ENCODE measurements at places on chromosomes 3 and 15. TPM values are rescaled to one million over a fixed set of nuclear protein-coding genes. Genes with fewer than 3 reads are reported as not detected.

DNA sequence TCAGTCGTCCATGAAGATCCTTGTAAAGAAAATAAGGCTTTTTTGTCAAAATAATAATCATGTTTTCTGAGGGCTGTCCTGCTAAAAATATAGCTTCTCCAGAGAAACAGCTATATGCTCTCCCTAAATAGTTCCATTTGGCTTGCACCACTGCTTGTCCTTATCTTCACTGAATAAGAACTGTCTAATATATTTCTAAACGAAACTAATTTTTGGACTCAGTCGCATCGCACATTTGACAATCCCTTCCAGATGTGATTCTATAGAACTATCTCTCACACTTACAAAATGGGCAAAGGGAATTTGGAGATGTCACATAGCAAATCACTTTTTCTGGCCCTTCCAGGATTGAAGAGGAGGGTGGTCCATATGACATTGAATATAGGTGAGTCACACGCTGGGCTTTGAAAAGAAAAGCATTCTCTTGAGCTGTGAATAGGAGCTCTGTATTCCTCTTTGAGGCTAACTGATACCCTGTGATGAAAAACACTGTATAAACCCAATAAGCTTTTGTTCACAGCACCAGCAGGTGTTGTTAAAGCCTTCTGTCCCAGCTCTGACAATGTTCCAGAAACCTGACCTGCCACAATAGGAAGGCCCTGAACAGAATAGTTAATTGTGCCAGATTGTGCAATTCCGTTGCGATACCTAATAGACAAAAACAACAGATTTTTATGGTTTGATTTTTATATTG is 1144.2 kb downstream of the ROBO2 start:
- peak; percentile 33 for DNase-seq
- no peaks in the 10 kb centered on the region for H3K27me3 ChIP-seq
- no peaks in the 10 kb centered on the region for H3K4me1 ChIP-seq
- no peaks in the 10 kb centered on the region for H3K36me3 ChIP-seq

The SLC22A14 gene
- total RNA-seq: not detected

- peaks cover 24% of the 10 kb centered on the region for H3K4me1 ChIP-seq
- H3K27me3 ChIP-seq: no peaks in the 10 kb centered on the region
- no peaks in the 10 kb centered on the region for H3K36me3 ChIP-seq
- H3K27ac ChIP-seq: no peak overlapping the region
- DNase-seq: no peak
- H3K4me3 ChIP-seq: no peak overlapping the region
Observed at GRCh38 chr3:47399016-47399415, 18.2 kb downstream of the PTPN23 start.

GRCh38 chr3:82002986-82003642 is 241.7 kb upstream of the GBE1 start:
- no peaks in the 10 kb centered on the region for H3K36me3 ChIP-seq
- H3K27me3 ChIP-seq: no peaks in the 10 kb centered on the region
- no peak overlapping the region for H3K27ac ChIP-seq
- no peaks in the 10 kb centered on the region for H3K4me1 ChIP-seq

The THPO gene
- 0.23 TPM for total RNA-seq

- H3K27ac ChIP-seq: no peak overlapping the region
- DNase-seq: no peak
- H3K27me3 ChIP-seq: no peaks in the 10 kb centered on the region
- H3K4me3 ChIP-seq: no peak overlapping the region
Observed at GRCh38 chr3:48711727-48712126, 5.3 kb downstream of the IP6K2 start.

DNA sequence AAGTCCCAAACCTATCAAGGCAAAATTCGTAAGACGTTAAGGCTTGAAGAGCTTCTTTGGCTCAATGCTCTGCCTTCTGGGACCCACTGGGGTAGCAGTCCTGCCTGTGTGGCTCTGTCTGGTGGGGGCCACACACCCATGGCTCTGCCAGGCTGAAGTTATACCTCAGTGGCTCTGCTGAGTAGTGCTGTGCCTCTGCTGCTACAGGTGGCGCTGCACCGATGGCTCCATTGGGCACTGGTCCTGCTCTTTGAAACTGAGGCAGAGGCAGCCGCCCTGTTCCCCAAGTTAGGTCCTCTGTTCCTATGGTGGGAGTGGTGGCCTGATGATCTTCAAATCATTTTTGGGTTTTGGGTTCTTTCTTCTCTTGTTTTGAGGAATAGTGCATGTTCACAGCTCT is 68.0 kb upstream of the AP4E1 start:
- no peaks in the 10 kb centered on the region for H3K36me3 ChIP-seq

The SCAANT1 gene
- not detected for total RNA-seq

The BDH1 gene
- 22.0 TPM for total RNA-seq

The GOLGA6D gene
- total RNA-seq: not detected

DNA sequence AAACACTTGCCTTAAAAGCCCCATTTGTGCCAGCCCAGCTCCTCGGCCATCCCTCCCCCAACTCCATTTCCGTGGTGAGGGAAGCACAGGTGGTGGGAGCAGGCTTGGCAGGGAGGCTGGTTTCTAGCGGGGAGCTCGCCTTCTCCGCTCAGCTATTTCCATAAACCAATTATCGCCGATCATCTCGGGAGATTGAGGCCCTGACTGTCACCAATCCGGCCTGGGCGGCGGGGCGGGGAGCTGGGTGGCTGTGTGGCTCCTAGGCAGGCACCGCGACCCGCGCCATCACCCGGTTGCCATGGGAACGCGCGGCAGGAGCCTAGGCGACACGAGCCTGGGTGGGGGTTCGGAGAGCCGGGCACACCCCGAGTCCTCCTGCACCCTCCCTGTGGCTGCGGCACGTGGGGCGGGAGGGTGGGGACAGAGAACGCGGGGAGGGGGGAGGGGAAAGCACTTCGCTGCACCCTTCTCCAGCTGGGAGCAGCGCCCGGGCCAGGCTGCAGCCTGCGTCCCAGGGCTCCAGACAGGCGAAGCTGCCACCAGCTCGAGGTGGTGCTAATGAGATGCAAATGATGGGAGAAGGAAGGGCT is 9.3 kb downstream of the CCDC33 start:
- H3K27me3 ChIP-seq: peaks cover 7% of the 10 kb centered on the region
- no peak overlapping the region for H3K4me3 ChIP-seq
- no peaks in the 10 kb centered on the region for H3K36me3 ChIP-seq
- no peak for DNase-seq

The TRH gene
- total RNA-seq: not detected

The TSEN2 gene
- 15.1 TPM for total RNA-seq

DNA sequence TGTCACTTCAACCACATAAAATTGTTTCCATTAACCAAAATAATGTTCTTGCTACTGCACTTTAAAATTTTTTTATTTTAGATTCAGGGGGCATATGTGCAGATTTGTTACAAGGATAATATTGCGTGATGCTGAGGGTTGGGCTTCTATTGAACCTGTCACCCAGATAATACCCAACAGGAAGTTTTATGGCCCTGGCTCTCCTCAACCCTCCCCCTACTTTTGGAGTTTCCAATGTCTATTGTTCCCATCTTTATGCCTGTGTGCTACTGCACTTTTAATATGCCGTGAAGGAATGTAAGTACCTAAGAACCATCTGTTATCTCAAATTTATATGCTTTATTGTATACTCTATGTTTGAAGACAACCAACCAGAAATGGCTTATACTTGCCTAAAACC is 42.0 kb upstream of the IMPG2 start:
- no peaks in the 10 kb centered on the region for H3K4me1 ChIP-seq
- no peak overlapping the region for H3K27ac ChIP-seq
- H3K36me3 ChIP-seq: peaks cover 39% of the 10 kb centered on the region
- H3K27me3 ChIP-seq: no peaks in the 10 kb centered on the region
- DNase-seq: no peak

DNA sequence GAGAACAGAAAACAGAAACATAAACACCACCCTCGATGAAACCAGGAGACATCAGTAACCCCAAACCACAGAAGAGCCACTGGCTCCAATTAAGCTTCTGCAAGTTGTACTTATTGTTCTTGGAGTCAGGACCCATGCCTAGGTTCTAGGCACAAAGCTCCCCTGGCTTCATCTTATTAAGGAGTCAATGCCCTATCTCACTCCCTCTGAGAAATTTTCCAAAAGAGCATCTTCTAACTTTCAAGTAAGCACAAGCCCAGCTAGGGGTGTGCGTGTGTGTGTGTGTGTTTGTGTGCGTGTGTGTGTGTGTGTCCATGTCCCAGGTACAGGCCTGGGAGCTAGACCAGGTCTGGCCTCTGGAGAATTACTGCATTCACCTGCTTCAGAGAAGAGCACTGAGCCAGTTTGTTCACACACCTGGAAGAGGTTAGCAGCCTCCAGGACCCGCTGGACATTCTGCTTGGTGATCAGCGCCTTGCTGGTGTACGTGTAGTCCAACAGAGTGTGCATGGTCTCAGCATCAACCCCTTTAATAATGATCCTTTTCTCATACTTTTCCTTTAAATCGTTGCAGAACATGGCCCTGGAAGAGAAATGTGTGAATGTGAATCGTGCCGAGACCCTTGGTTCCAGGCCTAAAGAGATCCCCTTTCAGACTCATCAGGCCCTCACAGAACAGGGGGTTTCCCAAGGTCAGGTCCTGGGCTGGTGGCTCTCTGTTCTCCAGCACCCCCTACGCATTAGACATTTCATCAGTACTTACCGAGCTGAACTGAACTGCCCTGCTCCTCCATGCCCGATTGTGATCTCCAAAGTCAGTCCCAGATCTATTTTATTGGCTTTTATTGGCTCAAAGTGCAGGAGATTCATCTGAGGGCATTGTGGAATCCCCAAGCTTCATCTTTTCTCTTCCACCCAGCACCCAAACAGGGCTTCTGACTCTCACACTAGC is 27.8 kb downstream of the KLHL6 start:
- H3K36me3 ChIP-seq: no peaks in the 10 kb centered on the region
- no peak for DNase-seq
- H3K4me1 ChIP-seq: no peaks in the 10 kb centered on the region
- no peaks in the 10 kb centered on the region for H3K27me3 ChIP-seq
- no peak overlapping the region for H3K4me3 ChIP-seq

GRCh38 chr15:33679061-33679460 is 289.2 kb upstream of the CHRM5 start:
- no peaks in the 10 kb centered on the region for H3K4me1 ChIP-seq
- H3K36me3 ChIP-seq: no peaks in the 10 kb centered on the region
- H3K27me3 ChIP-seq: peaks cover 3% of the 10 kb centered on the region
- DNase-seq: no peak
- no peak overlapping the region for H3K27ac ChIP-seq

The ARHGAP31 gene
- total RNA-seq: 70.3 TPM

GRCh38 chr3:123833398-123833785 is 50.7 kb downstream of the MYLK start:
- no peaks in the 10 kb centered on the region for H3K4me1 ChIP-seq
- no peaks in the 10 kb centered on the region for H3K36me3 ChIP-seq
- H3K4me3 ChIP-seq: no peak overlapping the region
- DNase-seq: no peak
- no peaks in the 10 kb centered on the region for H3K27me3 ChIP-seq

The FBLN2 gene
- 69.8 TPM for total RNA-seq

The HTR3C gene
- 0.16 TPM for total RNA-seq

The DAPK2 gene
- 59.3 TPM for total RNA-seq

- H3K36me3 ChIP-seq: no peaks in the 10 kb centered on the region
- H3K4me3 ChIP-seq: no peak overlapping the region
- no peaks in the 10 kb centered on the region for H3K27me3 ChIP-seq
- peak overlapping the region; percentile 92 for H3K27ac ChIP-seq
- peaks cover 72% of the 10 kb centered on the region for H3K4me1 ChIP-seq
- no peak for DNase-seq
Observed at GRCh38 chr3:188951734-188952133, 220.0 kb upstream of the TPRG1 start.

DNA sequence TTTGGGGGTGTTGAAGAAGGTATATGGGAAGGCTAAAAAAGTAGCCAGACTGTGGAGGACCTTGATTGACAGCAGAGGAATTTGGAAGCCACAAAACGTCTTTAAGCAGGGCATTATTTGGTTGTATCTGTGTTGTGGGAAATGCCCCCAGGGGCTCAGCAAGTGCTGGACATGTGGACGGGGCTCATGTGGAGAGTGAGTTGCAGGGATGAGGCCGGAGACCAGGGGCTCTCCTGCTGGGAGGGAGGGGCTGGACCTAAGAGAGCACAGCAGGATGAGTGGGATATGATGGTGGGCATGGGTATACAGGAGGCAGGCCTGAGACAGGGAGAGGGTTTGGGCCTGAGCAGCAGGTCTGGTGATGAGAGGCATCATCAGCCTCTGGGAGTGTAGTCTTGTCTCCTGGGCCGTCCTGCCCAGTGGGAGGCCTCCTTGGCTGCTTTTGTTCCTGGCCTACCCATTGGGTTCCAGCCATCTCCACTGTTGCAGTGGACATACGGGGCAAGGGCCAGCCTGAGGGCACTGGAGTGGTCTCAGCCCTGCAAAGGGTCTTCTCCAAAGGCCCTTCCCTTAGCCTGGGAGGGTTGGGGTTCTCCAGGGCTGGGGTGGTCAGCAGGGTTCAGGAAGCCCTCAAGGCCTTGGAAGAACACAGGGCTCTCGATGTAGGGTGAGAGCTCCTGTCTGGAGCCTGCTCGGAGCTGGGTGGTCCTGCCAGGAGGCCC is 27.5 kb downstream of the ACAD9 start:
- no peaks in the 10 kb centered on the region for H3K4me1 ChIP-seq
- no peak for DNase-seq
- no peaks in the 10 kb centered on the region for H3K27me3 ChIP-seq
- H3K36me3 ChIP-seq: peaks cover 100% of the 10 kb centered on the region

DNA sequence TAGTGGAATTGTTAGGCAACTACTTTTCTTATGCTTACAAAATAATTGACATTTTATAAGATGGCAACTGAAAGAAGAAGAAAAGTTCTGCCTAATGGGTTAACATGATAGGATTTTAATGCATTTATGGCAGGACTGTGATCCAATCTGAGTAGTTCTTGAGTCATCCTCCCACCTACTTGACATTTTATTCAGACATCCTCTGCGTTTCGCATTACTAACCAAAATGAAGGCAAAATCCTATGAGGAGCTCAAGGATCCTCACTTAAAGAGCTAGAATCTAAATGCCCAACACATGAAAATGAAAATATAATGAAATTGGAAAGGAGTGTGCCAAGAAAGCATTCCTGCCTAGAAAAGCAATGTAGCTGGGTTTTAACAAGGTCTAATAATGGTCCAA is 581.1 kb upstream of the SEMA6D start:
- no peak for DNase-seq
- no peaks in the 10 kb centered on the region for H3K36me3 ChIP-seq
- H3K27ac ChIP-seq: no peak overlapping the region
- no peaks in the 10 kb centered on the region for H3K4me1 ChIP-seq

The GOLGA6L7 gene
- not detected for total RNA-seq

- H3K36me3 ChIP-seq: no peaks in the 10 kb centered on the region
- no peaks in the 10 kb centered on the region for H3K27me3 ChIP-seq
- no peak for DNase-seq
- H3K4me1 ChIP-seq: no peaks in the 10 kb centered on the region
Observed at GRCh38 chr15:66894986-66895780, 170.2 kb upstream of the SMAD3 start.

- no peak overlapping the region for H3K27ac ChIP-seq
- no peaks in the 10 kb centered on the region for H3K4me1 ChIP-seq
- DNase-seq: no peak
- no peaks in the 10 kb centered on the region for H3K36me3 ChIP-seq
Observed at GRCh38 chr3:101890716-101891115, 41.4 kb downstream of the NFKBIZ start.

The ADGRG7 gene
- not detected for total RNA-seq

All from left lung (tissue), 14 donors.